Bladder microvascular endothelial cell (primary cell): ENCODE measurements at places on chromosomes 16 and 17. TPM values are rescaled to one million over a fixed set of nuclear protein-coding genes. Genes with fewer than 3 reads are reported as not detected.

The CACNG3 gene
- not detected in 2 replicates for total RNA-seq

The MYOCD gene
- under 0.01 and 2.2 TPM in 2 replicates for total RNA-seq

The FNDC8 gene
- not detected in 2 replicates for total RNA-seq

The GRAP gene
- 47.9 and 63.0 TPM in 2 replicates for total RNA-seq

The ARHGDIA gene
- 105 and 173 TPM in 2 replicates for total RNA-seq

The BAHCC1 gene
- total RNA-seq: 4.7 and 16.0 TPM in 2 replicates

The KCNH6 gene
- 0.06 TPM in 1 of 2 replicates, not detected in the other for total RNA-seq

The MYL11 gene
- total RNA-seq: 0.97 TPM in 1 of 2 replicates, not detected in the other

The HEATR9 gene
- not detected in 2 replicates for total RNA-seq

The TBC1D3I gene
- total RNA-seq: 0.13 TPM in 1 of 2 replicates, not detected in the other

The CFAP52 gene
- total RNA-seq: not detected in 2 replicates

The TMEM132E gene
- total RNA-seq: not detected in 2 replicates

The CES3 gene
- not detected in 2 replicates for total RNA-seq

The CIITA gene
- 0.06 and 0.49 TPM in 2 replicates for total RNA-seq

The RAB26 gene
- total RNA-seq: 0.49 and 0.88 TPM in 2 replicates

The KRT9 gene
- 0.06 TPM in 1 of 2 replicates, not detected in the other for total RNA-seq

The GAS2L2 gene
- total RNA-seq: not detected in 2 replicates

The PRSS22 gene
- total RNA-seq: not detected in 2 replicates

The CRYM gene
- total RNA-seq: not detected in 2 replicates

The CAPNS2 gene
- 0.81 and 2.2 TPM in 2 replicates for total RNA-seq

The LITAFD gene
- not detected in 2 replicates for total RNA-seq

The CCL14 gene
- total RNA-seq: 4.4 and 11.5 TPM in 2 replicates

The DOC2B gene
- 13.4 and 73.4 TPM in 2 replicates for total RNA-seq

The CALCOCO2 gene
- total RNA-seq: 36.9 and 52.0 TPM in 2 replicates

The DPEP2 gene
- 0.16 and 1.4 TPM in 2 replicates for total RNA-seq

The SPATA22 gene
- under 0.01 TPM in 1 of 2 replicates, not detected in the other for total RNA-seq

The AXIN2 gene
- total RNA-seq: 1.4 and 2.6 TPM in 2 replicates

The OR3A3 gene
- total RNA-seq: not detected in 2 replicates

The SLC12A3 gene
- total RNA-seq: not detected in 2 replicates

The CCL5 gene
- total RNA-seq: under 0.01 and 1.8 TPM in 2 replicates

The KIF18B gene
- 2.8 and 3.9 TPM in 2 replicates for total RNA-seq

The TRPV3 gene
- total RNA-seq: not detected in 2 replicates

The RAPGEFL1 gene
- total RNA-seq: 1.1 and 1.8 TPM in 2 replicates

The ABCA9 gene
- total RNA-seq: 2.4 and 3.4 TPM in 2 replicates

The CYGB gene
- total RNA-seq: 3.3 and 4.4 TPM in 2 replicates

The EMP2 gene
- total RNA-seq: 25.9 and 37.4 TPM in 2 replicates

The VAT1L gene
- total RNA-seq: 3.9 and 13.8 TPM in 2 replicates

The MPV17L gene
- total RNA-seq: under 0.01 and 0.19 TPM in 2 replicates

The PRDM7 gene
- total RNA-seq: not detected in 2 replicates

The SLC38A8 gene
- total RNA-seq: not detected in 2 replicates

The SULT1A4 gene
- total RNA-seq: 12.6 and 17.3 TPM in 2 replicates

The NLRC5 gene
- total RNA-seq: 20.1 and 49.4 TPM in 2 replicates

The CEMP1 gene
- total RNA-seq: not detected in 2 replicates

The TMEM92 gene
- under 0.01 TPM in 1 of 2 replicates, not detected in the other for total RNA-seq

The TNFSF13 gene
- total RNA-seq: 0.69 and 0.81 TPM in 2 replicates

The EPX gene
- total RNA-seq: not detected in 2 replicates
